ENCODE measurements at places on chromosomes 3 and 15. TPM values are rescaled to one million over a fixed set of nuclear protein-coding genes. Genes with fewer than 3 reads are reported as not detected.

The ITGA11 gene
- 5.6 TPM for total RNA-seq

DNA sequence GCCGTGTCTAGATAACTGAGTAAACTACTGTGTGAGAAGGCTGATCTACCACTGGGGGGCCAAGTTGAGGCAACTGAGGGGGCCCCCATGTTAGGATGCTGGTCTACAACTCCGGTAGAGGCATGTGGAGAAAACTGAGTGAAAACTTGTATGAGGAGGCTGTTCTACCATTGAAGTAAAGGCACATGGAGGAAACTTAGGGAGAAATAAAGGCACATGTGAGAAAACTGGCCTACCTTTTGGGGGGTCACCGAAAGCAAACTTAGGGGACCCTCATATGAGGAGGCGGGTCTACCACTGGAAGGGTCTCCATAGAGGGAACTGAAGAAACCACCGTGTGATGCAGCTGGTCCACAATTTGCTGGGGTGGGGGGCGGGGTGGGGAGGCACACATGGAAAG lies 155.2 kb downstream of the FBLN2 start:
- no peaks in the 10 kb centered on the region for H3K36me3 ChIP-seq
- H3K4me1 ChIP-seq = no peaks in the 10 kb centered on the region

DNA sequence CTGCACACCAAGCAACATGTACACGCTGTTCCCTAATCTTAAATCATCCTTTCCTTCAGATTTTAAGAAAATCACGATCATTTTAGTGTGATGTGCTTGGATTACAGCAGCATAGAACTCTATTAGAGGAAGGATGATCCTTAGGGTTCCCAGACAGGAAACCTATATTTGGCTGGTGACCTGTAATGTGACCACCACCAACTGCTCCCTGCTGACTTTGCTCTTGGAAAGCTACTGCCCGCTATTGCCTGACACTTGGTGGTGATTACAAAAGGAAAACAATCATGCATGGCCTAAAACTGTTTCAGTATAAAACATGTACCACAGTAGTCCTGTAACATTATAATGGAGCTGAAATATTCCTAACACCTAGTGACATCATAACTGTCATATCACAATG lies 27.2 kb upstream of the LMOD3 start:
- H3K4me1 ChIP-seq = no peaks in the 10 kb centered on the region
- DNase-seq = no peak
- no peak overlapping the region for H3K27ac ChIP-seq
- H3K36me3 ChIP-seq = no peaks in the 10 kb centered on the region
- no peak overlapping the region for H3K4me3 ChIP-seq

- no peak overlapping the region for H3K27ac ChIP-seq
- peaks cover 11% of the 10 kb centered on the region for H3K4me1 ChIP-seq
- H3K27me3 ChIP-seq = no peaks in the 10 kb centered on the region
- H3K36me3 ChIP-seq = no peaks in the 10 kb centered on the region
- H3K4me3 ChIP-seq = no peak overlapping the region
These were observed 305.0 kb upstream of the TPM1 start for GRCh38 chr15:62737551-62737950.

The CHL1 gene
- total RNA-seq = 15.4 TPM

The GOLGA6C gene
- total RNA-seq = 16.1 TPM

DNA sequence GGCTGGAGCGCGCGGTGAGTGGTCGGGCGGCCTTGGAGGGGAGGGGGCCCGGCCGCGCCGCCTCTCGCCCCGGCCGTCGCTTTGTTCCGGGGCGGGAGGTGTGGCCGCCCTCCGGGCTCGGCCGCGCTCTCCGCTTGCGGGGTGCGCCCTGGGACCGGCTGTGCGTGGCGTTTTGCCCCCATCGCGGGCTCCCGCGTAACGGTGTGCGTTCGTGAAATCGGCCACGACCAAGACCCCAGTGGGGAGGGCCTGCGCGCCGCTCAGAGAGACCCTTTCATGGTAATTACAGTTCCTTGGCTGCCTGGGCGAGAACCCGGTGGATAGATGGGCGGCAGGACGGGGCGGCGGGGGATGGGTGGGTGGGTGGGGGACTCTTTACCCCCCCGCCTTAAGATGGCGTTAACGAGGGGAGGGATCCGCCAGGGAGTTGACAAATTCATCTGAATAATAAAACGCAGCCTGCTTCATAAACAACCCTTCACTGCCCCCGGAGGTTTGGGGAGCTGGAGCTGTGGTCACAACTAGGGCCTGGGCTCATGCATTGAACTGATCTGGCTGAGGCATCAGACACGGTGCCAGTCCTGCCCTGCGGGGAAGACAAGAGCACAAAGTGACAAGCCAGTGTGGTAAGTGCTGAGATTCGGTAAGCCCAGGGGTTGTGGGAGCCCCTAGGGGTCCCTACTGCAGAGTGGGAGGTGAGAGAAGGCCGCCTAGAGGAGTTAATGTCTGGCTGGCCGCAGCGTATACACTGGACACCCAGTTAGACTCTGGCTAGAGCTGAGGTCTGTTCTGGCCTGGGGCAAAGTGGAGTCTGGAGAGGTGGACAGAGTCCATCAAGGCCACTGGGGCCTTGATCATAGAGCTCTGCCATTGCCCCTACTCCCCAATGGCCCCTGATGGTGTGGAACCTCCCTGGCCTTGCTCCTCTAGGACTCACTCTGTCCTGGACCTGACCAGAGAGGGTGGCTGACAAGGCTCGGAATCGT lies 668 bp downstream of the MRAS start:
- H3K27me3 ChIP-seq = no peaks in the 10 kb centered on the region
- no peaks in the 10 kb centered on the region for H3K4me1 ChIP-seq

Measured in testis (tissue), 5 donors.